ENCODE measurements at places on chromosomes 5 and 9.
A peak's percentile ranks its signal among the peaks of the same experiment; 100 is the strongest.

- DNase-seq: peak; percentile 56
Measured at GRCh38 chr9:137482094-137482781, 23.1 kb upstream of the NSMF start.

DNA sequence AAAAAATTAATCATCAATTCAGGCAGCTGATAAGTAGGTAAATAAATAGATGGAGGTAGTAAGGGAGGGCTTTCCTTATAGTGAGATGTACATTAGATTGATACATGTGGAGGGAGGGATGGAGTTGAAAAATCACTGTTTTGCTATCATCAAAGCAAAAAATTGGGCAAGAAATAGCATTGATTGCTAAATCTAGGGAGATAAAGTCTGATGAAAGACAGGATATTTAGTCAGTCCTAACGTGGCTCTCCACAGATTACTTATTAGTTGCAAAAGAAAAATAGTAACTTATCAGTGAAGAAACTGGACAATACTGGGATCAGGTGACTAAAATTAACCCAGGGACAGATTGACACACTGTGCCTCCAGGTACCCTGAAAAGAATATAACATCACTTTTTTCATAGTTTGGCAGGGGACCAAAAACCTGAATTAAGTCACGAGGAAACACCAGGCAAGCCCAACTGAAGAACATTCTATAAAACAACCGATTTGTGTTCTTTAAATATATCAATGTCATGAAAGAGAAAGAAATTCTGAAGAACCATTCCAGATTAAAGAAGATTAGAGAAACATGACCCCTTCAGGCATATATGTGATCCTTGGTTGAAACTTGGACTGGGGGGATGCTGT, 27.1 kb upstream of the GOLPH3 start:
- DNase-seq: peak; percentile 49

DNA sequence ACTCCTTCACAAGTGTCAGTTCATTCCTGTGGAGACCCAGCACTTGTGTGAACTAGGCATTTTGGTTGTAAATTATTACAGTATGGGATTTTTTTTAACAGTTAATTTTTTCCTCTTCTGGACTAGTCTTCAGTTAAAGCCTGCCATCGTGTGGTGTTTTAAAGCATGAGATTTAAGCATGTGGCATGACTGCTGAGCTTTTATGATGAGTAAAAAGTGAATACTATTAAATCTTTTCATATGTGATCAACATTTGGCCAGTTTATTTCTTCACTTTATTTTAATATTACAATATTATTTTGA, 25.0 kb downstream of the LMNB1 start:
- DNase-seq: peak; percentile 41

DNA sequence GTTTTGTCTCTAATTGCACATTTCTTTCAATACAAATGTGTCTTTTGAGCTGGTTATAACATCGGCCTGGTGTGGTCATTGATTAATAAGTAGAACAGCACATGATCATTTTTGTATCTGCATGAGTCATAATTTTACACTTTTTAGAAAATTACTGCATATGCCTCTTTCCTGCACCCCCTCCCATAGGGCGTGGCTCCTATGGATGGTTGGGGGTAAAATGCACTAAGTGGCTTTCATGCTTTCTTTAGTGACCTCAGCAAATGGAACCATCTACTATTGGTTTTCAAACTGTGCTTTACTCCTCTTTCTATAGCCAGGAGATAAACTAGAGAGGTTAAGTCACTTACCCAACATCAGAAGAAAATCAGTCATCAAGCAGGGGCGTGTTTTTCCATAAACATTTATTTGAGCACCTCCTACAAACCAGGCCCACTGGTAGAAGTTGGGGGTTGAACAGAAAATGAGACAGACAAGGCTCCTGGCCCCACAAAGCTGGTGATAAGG, 3.8 kb downstream of the ANXA6 start:
- peak; percentile 20 for DNase-seq

GRCh38 chr5:34843497-34843896, 4.5 kb downstream of the TTC23L start:
- DNase-seq: peak; percentile 22

- DNase-seq: no peak
Measured at GRCh38 chr5:81359108-81359507, 34.8 kb downstream of the ACOT12 start.

DNA sequence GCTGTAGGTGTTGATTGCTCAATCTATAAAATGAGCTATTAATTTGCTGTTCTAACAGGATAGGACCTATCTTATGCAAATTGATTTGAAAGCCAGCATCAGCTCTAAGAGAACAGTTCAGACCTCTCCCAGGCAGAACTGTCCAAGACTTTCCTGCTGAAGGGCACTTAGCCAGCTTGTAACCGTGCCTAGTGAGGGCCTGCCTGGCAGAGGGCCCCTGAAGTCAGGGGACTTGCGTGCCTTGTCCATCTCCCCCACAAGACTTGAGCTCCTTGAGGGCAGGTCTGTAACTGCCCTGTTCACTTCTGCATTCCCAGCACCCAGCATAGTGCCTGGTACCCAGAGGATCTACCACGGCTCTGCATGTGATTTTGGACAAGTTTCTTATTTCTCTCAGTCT, 293.4 kb downstream of the CDK5RAP2 start:
- DNase-seq: no peak

DNA sequence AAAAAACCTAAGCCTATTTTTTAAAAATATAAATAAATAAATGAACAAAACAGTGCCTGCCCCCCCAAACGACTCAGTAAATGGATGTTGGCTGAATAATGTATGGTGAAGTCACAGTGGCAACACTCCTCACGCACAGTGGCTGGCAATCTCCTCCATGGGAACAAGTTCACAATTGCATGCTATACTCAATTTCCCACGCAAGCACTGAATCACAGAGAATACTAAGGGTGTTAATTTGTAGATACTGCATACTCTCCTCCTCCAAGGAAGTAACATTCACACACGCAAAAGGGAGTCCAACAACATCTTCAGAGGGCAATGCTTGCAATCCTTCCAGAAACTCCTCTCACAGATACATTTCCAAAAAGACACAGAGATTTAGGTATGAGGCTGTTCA, 47.5 kb downstream of the SERINC5 start:
- DNase-seq: no peak

- DNase-seq: no peak
Measured at GRCh38 chr9:14294659-14295058, 19.3 kb downstream of the NFIB start.

DNA sequence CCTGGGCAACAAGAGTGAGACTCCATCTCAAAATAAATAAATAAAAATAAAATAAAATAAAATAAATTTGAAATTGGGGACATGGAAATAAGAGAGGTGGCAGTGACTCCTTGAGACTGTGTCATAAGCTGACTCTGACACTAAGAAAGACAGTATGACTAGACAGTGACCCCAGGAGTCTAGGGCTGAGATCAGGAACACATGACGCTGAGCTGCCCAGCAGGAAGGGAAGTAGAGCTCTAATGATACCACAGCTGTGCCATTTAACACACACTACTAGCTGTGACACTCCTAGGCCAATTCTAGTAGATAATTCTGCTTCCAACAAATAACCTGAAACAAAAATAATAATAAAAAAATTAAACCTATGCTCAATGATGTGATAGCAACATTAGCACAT, 293.0 kb downstream of the SEC61B start:
- no peak for DNase-seq

- no peak for DNase-seq
Measured at GRCh38 chr9:82911996-82912395, 150.9 kb downstream of the RASEF start.

DNA sequence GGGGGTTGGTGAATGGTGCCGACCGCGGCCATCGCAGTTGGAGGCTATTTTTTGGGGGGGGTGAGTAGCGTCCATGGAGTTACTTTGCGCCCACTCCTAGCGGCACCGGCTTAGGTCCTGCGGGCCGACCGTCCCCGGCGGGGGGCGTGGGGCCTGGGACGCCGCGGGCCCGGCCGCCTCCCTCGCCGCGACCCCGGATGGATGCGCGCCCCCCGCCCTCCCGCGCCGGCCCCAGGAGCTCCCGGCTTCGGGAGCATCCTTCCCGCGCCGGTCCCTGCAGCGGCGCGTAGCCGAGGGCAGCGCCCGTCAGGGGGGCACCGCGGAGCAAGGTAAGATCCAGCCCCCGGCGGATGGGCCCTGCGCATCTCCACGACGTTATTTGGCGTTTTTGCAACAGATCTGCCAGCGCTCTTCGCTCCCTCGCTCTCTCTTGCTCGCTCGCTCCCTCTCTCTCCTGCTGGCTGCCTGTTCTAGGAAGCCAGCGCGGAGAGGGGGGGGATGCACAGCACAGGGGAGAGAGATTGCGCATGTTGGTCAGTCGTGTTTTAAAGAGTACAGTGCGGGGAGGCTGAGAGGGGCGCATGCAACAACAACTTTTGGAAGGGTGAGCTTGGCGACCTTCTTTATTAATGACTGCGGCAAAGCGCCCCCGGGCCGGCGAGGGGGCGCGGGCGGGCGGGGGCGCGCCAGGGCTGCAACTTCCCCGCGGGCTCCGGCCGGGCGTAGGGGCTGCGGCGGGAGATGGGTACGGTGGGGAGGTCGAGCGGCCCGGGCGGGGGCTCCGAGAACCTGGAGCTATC, 413 bp downstream of the JADE2 start:
- DNase-seq: peak; percentile 75

GRCh38 chr5:144945503-144945902, 774.8 kb downstream of the KCTD16 start:
- no peak for DNase-seq

GRCh38 chr5:72451741-72452505, 55.3 kb downstream of the ZNF366 start:
- peak; percentile 91 for DNase-seq

DNA sequence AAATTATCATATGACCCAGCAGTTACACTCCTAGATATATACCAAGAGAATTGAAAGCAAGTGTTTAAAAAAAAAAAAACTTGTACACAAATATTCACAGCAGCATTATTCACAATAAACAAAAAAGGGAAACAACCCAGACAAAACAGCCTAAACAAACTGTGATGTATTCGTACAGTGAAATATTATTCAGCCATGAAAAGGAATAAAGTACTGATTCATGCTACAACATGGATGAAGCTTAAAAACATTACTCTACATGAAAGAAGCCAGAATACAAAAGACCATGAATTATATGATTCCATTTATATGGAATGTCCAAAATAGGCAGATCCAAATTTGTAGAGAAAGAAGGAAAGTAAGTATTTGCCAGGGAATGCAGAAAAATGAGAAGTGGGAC, 161.1 kb downstream of the CWC27 start:
- no peak for DNase-seq

GRCh38 chr9:128162215-128163026, 2.4 kb downstream of the BBLN start:
- DNase-seq: peak; percentile 59

DNA sequence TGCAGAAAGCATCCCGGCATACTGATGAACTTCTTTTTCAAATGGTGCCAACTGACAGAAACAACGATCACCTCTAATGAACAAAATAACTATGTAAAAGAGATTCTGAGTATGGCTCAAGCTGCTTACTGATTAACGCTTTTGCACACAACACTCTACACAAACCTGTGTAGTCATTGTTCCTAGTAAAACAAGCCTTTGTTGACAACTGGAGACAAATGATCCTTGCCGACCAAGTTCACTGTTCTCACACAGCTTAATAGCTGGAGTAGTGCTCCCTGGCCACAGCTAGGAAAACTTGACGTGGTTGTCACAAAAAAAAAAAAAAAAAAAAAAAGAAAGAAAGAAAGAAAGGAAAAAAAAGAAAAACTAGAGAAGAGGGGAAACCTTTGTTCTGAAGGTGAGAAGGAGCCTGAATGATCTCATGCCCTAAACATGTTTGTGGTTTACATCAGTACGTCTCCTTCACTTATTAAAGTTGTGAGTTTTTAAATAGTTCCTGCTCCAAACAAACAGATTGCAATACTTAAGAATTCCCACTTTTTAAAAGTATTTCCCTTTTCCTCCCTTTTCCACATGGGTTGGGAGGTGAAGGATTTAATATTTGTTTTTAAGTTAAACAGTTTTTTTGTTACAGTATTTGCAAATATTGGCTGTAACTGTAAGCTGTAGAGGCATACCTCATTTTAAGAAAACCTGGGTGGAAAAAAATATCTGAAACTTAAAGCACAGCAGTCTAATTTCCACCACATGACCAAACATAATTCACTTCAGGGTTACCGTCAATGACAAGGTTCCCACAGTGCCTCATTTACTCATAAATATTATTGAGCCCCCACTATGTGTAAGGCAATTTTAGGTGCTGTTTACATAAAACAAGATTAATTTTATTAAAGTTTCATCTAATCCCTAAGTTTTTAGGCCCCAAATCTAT, 63.7 kb downstream of the GLIS3 start:
- no peak for DNase-seq

GRCh38 chr5:95595289-95595931, 24.5 kb upstream of the GPR150 start:
- no peak for DNase-seq

DNA sequence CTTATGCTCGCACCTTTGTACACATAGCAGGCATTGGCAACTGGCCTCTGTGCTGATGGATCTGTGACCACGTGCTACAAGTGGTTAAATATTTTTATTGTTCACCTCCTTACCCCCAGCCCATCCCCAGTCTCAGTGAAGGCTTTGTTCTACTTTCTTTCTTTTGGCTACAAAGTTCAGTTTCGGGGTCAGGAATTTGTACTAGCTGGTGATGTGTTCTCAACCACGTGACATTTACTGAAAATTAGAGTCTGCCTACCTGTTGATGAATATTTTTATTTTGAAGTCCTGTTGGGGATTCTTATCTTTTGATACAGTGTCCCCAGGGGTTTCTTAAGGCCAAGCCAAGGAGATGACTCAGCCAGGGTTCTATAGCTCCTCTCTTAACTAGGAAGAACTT, 47.8 kb downstream of the C9orf57 start:
- no peak for DNase-seq

- peak; percentile 15 for DNase-seq
Measured at GRCh38 chr9:133477992-133478850, 678 bp downstream of the SLC2A6 start.

DNA sequence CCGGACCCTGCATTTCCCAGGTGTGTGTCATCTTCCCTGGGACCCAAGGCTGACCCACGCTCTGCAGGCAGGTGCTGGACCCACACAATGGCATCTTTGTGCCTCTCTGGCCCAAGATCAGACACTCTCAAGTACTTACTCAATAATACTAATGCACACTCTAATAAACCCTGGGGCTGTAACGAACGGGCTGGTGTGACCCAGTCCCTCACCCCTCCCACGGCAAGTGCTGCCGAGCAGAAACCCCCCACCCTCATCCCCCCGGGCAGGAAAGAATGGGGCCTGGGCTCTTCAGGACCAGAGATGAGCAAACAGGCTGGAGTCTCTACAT, 1.1 kb upstream of the OBP2B start:
- DNase-seq: no peak

GRCh38 chr9:137783521-137783920, 94.1 kb upstream of the CACNA1B start:
- DNase-seq: no peak

GRCh38 chr9:69815313-69815712, 5.3 kb upstream of the CFAP95 start:
- no peak for DNase-seq

DNA sequence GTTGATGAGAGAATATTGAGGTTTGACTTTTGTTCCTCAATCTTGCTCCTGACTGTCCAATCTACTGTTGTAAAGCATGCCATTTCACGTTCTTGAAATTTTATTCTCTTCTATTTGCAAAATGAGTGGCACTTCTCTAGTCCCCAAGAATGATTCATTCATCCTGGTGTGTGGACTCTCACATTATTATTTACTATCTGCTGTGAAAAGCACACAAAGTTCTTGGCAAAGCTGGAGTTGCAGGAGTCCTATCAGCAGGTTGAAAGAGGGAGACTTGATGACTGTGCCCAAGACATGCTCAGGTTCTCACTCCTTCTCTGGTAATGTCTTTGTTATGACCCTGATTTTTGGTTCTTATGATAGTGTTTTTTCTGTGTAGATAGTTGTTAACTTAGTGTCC, 382.6 kb downstream of the DMRTA1 start:
- DNase-seq: no peak

Measured in foreskin fibroblast (primary cell).